Uterus (tissue), 4 donors: ENCODE measurements at places on chromosomes 2 and 18. TPM values are rescaled to one million over a fixed set of nuclear protein-coding genes. Genes with fewer than 3 reads are reported as not detected.

GRCh38 chr18:36532815-36533214 is 235.3 kb downstream of the FHOD3 start:
- no peaks in the 10 kb centered on the region for H3K27me3 ChIP-seq
- no peak for DNase-seq
- H3K36me3 ChIP-seq = no peaks in the 10 kb centered on the region
- no peak overlapping the region for H3K27ac ChIP-seq
- no peak overlapping the region for H3K4me3 ChIP-seq

DNA sequence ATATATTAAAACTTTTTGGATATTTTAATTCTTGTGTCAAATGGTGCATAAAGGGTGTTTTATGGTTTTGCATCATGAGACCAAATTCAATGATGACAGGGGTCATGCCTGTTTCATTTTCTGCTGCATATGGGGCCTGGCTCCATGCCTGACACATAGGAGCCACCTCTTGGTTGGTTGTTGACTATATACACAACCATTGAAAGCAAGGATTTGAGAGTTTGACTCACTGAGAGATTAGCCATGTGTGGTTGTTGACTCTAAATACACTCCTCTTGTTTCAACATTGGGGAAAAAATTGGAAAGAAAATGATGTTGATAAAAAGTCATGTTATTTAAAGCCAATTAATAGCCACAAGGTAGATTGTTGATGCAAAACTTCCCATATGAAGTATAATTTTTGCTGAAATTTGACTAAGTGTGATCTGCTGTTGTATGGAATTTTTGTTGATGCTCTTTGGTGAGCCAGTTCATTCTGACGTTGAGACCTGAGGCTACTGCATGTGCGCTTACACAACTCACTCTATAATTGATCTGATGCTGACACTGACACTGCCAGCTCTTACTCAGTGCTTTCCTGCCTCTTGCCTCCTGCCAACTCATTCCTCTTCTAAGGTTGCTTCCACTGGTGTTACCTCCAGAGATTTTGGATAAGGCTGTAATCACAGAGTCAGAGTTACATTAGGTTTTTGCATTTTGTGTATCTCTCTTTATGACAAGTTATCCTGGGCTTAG is 446.2 kb upstream of the SLC14A2 start:
- no peaks in the 10 kb centered on the region for H3K36me3 ChIP-seq
- H3K27me3 ChIP-seq = no peaks in the 10 kb centered on the region
- no peaks in the 10 kb centered on the region for H3K4me1 ChIP-seq
- no peak overlapping the region for H3K4me3 ChIP-seq
- H3K27ac ChIP-seq = no peak overlapping the region

Gene CDK15
- total RNA-seq = not detected

Gene C1QL2
- total RNA-seq = not detected

GRCh38 chr2:223884399-223884798 is 47.0 kb upstream of the AP1S3 start:
- no peak overlapping the region for H3K4me3 ChIP-seq
- DNase-seq = no peak
- H3K27ac ChIP-seq = no peak overlapping the region
- H3K4me1 ChIP-seq = no peaks in the 10 kb centered on the region
- no peaks in the 10 kb centered on the region for H3K27me3 ChIP-seq
- H3K36me3 ChIP-seq = no peaks in the 10 kb centered on the region

DNA sequence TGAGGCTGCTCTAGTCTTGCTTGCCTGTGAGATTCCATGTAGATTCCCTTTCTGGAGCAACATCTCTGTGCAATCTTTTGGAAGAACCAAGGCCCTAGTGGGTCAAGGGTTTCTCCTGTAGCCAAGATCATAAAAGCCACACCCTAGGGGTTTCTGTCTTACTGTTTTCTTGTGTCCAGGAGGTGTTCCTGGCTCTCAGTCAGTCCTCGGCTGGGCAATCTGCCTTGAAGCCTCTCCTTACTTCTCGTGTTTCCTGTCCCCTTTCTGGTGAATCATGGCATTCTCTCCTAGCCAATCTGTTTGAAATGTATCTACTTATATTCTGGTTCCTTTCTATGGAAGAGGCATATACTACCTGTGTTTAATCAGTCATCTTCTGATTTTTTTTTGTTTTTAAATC is 484.8 kb upstream of the UBE2E3 start:
- no peak overlapping the region for H3K4me3 ChIP-seq
- H3K27me3 ChIP-seq = no peaks in the 10 kb centered on the region
- no peaks in the 10 kb centered on the region for H3K36me3 ChIP-seq
- no peaks in the 10 kb centered on the region for H3K4me1 ChIP-seq
- no peak for DNase-seq

DNA sequence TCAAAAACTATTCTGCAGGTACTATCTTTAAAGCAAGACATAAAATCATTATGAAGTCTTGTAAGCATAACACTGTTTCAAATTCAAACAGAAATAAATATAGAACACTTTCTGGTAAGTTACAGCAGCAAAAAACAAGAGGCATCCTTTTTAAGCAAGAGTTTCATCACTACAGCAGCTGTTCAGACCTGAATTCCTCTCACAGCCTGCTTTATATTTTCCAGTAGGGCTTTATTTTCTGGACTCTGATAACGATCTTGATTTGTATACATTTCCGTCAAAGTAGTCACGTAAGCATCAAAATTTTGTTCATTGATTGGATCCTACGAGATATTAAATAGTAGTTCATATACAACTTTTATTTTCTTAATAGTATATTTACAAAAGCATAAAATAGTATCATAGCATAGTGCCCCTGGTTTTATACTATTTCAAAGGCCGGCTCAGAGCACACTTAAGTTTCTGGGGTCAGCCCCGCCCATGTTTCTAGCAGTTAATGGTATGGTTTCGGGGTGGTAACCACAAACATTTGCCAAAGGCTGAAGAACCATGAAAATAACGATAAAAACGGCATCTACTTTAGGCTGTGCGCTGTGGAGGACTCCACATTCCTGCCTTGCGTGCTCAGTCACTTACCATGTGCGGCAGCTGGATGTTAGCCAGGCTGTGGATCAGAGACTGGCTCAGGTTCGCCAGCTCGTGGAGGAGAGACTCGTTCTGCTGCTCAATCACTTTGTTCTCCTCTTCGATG is 47.5 kb upstream of the PXDN start:
- H3K36me3 ChIP-seq = no peaks in the 10 kb centered on the region
- H3K27ac ChIP-seq = no peak overlapping the region
- no peak overlapping the region for H3K4me3 ChIP-seq
- no peaks in the 10 kb centered on the region for H3K4me1 ChIP-seq

GRCh38 chr2:237731663-237732062 is 66.9 kb upstream of the RBM44 start:
- no peaks in the 10 kb centered on the region for H3K27me3 ChIP-seq
- H3K4me1 ChIP-seq = peaks cover 7% of the 10 kb centered on the region
- no peak for DNase-seq
- no peak overlapping the region for H3K4me3 ChIP-seq
- H3K27ac ChIP-seq = peak overlapping the region; percentile 83

Gene PDE11A
- total RNA-seq = 0.85 TPM

- no peak overlapping the region for H3K27ac ChIP-seq
- H3K4me1 ChIP-seq = no peaks in the 10 kb centered on the region
- no peak for DNase-seq
- H3K4me3 ChIP-seq = no peak overlapping the region
- H3K36me3 ChIP-seq = no peaks in the 10 kb centered on the region
- no peaks in the 10 kb centered on the region for H3K27me3 ChIP-seq
These were observed 82.1 kb downstream of the CDK15 start for GRCh38 chr2:201888426-201888800.
